ENCODE measurements at places on chromosomes 2 and 18.

GRCh38 chr2:205883965-205884364 lies 201.7 kb downstream of the NRP2 start:
- DNase-seq = no peak

DNA sequence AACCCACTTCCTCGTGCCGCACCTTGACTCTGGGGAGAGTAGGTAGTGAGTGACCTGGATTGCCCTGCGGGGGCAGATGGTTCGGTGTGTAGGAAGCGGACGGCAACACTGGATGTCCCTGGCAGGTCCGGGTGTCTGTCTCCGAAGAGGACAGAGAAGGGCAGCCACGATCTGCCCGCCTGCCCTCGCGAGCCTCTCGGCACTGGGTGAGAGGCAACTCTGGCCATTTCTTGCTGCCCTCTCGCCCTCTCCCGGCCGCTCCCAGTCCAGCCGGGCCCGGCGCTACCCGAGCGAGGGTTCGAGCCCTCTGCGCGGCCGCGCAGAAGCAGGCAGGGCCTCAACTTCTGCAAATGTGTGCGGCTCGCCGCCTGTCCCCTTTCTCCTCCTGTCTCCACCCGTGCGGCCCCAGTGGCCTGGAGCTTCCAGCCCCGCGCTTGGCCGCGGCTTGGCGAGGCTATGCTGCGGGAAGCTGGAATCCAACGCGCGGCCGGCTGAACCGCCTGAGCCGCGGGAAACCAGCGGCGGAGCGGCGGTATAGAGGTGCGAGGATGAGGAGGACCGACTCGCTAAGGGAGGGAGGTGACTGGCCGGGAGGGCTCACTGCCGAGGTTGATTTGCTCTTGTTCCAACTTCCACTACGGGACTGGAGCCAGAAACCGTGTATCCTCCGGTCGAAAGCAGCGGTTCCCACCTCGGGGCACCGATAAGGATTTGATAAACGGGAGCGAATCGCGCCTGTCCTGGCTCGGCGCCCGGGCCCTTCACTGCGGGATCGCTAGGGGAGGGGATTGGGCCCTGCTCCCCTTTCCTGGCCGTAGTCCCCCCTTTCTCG lies 1.5 kb downstream of the EPAS1 start:
- no peak for DNase-seq

DNA sequence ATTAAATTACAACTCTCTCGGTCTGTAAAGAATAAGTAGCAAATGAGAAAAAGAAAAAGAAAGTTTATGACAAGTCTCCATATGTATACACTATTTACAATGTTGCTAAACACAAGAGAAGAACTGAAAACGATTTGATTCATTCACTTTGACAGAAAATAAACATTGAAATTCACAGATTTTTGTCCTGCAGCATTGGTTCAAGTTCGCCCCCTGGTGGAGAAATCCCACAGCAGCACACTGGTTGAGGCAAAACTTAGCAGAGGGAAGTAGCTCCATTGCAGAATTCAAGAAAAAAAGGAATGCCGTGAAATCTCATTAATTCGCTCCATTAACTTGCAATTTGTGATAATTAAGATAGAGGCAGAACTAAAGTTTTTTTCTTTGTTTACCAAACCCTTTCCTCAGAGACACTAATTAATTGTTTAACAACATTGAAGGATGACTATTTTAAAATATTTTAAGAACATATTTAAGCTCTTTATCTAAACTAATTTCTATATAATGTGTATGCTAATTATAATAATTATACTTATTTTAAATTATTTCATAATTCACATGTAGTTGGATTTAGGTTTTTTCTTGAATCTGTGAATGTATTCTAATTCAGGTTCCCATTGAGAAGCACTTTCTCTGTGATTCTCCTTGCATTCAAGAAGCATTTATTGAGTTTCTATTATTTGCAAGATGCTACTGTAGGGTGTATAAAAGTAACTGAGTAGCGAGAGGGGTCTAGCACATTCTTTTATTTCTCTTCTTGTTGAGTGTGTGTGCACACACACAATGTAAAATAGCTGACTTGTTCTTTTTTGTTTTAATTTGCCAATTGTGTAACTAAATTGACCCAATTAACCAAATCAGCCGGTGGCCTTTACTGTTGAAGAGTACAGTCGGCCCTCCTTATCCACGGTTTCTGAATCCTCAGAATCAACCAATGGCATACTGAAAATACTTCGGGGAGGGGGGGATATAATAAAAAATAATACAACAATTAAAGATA lies 74.1 kb downstream of the COL4A3 start:
- DNase-seq = no peak

GRCh38 chr2:191150230-191150599 lies 579 bp downstream of the STAT4 start:
- no peak for DNase-seq

- no peak for DNase-seq
Measured at GRCh38 chr2:180203972-180204371, 196.9 kb upstream of the CWC22 start.

- no peak for DNase-seq
Measured at GRCh38 chr2:147019311-147019710, 825.5 kb upstream of the ACVR2A start.

DNA sequence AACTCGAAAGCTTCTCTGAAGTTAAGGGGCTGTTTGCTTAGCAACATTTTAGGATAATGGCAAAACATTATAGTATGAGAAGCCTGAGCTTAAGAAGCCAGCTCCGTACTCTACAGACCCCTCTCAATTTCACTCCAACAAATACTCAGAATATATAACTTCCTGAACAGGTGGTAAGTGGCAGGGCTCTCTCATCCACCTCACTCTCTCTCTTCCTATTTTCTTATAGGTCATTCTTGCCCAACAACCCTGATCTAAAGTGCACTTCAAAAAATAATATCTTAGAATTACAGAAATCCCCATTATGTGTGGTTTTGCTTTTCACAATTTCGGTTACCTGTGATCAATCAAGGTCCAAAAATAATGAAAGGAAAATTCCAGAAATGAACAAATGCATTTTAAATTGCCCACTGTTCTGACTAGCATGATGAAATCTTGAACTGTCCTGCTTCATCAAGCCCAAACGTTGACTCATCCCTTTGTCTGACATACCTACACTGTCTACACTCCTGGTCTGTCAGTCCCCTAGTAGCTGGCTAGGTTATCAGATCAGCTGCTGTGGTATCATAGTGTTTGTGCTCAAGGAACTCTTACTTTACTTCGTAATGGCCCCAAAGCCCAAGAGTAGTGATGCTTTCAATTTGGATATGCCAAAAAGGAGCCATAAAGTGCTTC lies 122.8 kb upstream of the COL5A2 start:
- no peak for DNase-seq

DNA sequence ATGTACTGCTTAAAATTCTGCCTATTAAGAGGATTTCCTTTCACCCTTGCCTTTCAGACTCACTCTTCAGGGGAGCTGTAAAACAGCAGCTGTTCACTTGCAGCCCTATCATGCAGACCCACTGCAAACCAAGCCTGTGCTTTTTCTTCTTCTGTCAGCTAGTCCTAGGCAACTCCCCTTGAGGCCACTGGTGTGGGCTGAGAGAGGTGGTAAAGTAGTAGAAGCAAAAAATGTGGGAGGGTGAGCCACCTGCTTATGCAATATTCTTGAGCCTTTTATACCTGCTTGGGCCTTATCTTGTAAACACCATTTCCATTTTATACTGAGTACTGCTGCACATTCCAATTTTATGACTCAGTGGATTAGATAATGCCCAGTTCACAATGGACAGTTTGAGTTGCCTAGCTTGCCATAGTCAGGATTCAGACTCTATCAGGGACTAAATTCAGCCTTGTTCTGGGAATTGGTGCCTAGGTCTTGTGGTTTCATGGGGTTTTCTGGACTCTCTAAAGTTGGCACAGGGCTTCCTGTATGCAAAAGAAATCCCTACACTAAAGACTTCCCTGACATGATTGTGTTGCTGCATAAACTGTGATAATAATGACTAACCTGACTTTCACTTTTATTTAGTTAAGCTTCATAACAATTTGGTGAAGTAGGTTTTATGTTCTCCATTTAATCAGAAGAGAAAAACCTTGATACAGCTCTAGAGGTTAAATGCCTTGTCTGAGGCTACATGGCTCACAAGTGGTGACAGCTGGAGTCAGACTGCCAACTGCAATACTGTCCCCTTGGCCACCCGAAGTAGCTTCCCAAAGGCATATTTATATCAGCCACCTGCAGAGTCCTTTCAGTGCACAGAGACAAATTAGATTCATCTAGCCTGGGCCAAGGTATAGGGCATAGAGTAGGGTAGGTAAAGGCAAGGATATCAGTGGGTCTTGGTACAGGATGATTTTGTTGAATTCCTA lies 47.4 kb upstream of the KDM3A start:
- DNase-seq = no peak

- DNase-seq = no peak
Measured at GRCh38 chr2:203238292-203238703, 520 bp upstream of the CYP20A1 start.

DNA sequence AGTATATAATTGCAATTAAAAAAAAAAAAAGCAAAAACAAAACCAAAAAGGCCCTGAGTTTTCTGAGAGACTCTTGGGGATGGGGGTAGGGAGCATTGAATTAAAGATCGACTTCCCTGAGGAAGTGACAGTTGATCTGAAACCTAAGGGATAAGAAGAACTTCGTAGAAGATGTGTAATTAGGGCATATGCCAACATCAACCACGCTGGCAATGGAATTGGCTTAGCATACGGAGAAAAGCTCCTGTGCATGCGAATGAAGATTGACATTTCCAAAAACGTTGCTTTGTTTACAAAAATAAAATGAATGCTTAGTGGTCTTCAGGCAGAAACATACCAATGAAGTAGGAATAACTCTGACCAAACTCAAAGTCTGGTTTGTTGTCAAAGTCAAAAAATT lies 307.6 kb upstream of the ZNF521 start:
- no peak for DNase-seq

- DNase-seq = no peak
Measured at GRCh38 chr2:103986001-103986400, 867.9 kb upstream of the POU3F3 start.

DNA sequence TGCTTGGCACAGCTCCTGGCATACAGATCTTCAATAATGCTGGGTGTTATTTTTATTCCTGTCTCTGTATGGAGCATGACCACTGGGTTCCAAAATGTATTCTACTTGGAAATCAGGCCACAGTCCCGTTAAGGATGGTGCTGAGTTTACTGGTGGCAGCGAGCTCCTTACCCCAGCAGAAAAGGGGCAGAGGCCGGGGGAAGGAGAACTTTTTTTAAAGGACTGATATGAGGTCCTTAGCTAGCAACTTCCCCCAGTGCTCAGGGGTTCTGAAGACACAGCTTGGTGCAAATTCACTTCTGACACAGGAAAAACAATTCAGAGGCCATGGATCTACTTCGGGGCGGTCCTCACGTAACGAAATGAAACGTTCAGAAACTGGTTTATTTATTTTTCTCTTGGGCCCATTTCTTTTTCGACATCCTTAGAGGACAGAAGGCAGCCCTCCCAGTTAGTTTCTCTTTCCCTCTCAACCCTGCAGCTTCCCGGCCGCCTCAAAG lies 872 bp downstream of the RDH14 start:
- no peak for DNase-seq

GRCh38 chr2:215418064-215418963 lies 17.6 kb downstream of the FN1 start:
- no peak for DNase-seq

- DNase-seq = no peak
Measured at GRCh38 chr18:6222271-6222670, 192.4 kb downstream of the L3MBTL4 start.

GRCh38 chr2:64315291-64315960 lies 138.5 kb upstream of the LGALSL start:
- no peak for DNase-seq

DNA sequence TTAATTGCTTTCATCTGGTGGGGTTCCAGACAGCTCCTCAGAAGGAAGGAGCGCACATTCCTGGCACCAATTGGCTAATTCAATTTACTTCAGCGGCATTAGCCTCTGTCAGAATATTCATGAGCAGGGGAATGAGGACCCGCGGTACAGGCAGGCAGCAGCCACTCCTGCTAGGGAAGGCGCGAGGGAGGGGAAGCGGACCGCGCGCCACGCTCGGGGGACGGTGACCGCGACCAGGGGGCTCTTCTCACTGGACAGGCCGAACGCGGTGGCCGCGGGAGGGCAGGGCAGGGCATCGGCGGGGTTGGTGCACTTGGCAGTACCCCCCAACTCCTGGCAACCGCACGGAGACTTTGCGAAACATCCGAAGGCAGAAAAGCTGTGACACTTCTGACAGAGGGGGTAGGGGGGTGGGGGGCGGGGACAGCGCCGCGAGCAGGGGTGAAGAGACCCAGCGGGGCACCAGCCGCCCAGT lies at the start of gene CDH20:
Gene CDH20 (plus strand): TSS at position 160 of the 475 bp plus-strand sequence.
- DNase-seq = no peak

GRCh38 chr2:1676091-1676912 lies 68.0 kb downstream of the PXDN start:
- DNase-seq = no peak

DNA sequence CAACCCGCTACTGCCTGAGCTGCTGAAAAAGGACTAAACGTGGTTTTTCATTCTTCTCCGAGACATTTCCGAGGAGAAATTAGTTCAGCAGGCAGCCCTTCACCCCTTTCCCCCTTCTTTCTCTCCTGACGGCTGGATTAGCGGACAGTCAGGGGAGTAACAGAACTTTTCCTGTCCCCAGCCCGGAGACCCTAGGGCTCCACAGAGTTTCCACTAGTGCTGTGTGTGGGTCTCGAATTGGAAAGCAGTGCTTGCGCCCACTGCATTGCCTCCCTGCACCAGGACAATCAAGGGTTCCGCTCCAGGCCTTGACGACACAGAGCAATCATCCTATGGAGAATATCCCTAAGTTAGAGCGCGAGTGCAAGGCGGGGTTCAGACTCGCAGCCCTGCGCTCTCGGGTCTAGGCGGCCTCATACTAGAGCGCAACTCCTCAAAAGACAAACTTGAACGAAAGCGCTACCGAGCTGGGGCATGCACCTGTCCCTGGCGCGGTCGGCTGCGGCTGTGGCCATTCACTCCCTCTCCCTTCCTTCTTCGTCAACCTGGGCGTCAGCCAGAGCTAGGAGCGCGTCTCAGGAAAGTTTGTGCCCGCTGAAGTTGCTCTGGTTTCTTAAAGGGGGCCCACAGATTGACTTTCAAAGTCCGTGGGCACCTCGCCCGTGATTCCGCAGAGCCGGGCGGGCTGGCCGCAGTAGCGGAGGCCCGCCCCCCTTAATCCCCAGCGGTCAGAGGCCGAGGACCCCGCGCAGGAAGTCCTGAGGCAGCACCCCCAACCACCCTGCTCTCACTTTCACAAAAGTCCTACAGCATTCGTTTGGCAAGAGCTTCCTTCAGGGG lies 801 bp downstream of the OSR1 start:
- no peak for DNase-seq

GRCh38 chr18:50559752-50560680 lies at the start of gene MAPK4:
MAPK4 (plus strand) TSS chr18:50560087; CDS start chr18:50663959, 103,872 bp downstream.
- no peak for DNase-seq
